ENCODE measurements at places on chromosomes 4 and X.

GRCh38 chr4:187204389-187204918, 480.8 kb upstream of the FAT1 start:
- DNase-seq = no peak

DNA sequence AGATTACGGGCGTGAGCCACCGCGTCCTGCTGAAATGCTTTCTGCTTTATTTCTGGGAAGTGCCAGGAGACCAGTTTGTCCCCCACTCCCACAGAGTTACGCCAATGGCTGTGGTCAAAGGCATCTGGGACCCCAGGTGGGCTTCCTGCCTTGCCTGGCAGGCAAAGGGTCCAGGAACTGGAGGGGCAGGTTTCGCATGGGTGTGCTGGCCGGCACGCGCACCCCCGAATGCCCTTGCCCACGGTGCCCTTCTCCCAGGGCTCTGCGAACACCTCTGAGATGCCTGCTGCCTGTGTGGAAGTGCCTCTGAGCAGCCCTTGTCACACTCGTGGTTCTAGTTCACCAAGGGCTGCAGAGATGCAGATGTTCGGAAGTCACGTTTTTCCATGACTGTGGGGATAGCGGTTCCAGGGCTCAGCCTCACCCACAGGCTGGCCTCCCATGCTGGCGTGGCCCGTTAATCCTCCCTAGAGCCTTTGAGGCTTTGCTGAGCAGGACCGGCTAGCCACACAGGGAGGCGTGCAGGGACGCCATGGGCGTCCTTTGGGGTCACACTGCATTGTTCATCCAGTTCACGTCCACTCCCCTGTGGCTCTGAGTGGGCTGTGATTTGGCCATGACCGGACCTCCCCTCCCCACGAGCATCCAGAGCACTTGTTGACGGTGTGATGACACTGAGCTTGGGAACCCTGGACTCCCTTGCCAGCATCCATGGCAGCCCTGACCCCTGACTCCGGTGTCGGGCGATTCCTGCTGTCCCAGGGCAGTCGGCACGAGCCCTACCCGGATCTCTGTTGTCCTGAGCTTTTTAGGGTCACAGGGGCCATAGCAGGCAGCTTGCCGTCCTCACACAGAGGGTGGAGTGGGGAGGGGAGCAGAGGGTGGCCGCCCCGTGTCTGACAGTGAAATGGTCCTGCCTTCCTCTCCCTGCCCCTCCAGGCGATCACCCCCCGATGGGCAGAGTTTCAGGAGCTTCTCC, 12.7 kb upstream of the ADD1 start:
- no peak for DNase-seq

GRCh38 chr4:8228319-8229250, 29.5 kb downstream of the SH3TC1 start:
- peak; percentile 80 for DNase-seq

GRCh38 chr4:20043991-20044390, 207.7 kb upstream of the SLIT2 start:
- DNase-seq = no peak

GRCh38 chrX:7286168-7286837, 138.3 kb upstream of the PUDP start:
- DNase-seq = no peak

DNA sequence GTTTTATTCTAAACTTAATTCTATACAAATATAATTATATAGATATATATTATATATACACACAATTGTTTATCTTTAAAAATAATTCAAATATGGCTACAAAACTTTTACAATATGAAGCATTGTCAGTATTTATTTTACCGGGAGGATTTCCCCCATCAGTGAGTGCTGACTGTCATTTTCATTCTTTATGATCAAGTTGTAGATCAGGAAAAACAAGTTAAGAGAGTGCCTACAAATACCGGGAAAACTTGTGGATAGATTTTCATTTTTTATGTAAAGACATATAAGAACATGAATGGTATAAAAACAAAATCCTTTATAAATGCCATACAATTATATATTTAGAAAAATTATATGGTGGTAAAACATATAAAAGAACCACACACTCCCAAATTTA, 37.8 kb downstream of the CLCN3 start:
- no peak for DNase-seq

- no peak for DNase-seq
Measured at GRCh38 chrX:137401092-137401491, 164.8 kb upstream of the ZIC3 start.

DNA sequence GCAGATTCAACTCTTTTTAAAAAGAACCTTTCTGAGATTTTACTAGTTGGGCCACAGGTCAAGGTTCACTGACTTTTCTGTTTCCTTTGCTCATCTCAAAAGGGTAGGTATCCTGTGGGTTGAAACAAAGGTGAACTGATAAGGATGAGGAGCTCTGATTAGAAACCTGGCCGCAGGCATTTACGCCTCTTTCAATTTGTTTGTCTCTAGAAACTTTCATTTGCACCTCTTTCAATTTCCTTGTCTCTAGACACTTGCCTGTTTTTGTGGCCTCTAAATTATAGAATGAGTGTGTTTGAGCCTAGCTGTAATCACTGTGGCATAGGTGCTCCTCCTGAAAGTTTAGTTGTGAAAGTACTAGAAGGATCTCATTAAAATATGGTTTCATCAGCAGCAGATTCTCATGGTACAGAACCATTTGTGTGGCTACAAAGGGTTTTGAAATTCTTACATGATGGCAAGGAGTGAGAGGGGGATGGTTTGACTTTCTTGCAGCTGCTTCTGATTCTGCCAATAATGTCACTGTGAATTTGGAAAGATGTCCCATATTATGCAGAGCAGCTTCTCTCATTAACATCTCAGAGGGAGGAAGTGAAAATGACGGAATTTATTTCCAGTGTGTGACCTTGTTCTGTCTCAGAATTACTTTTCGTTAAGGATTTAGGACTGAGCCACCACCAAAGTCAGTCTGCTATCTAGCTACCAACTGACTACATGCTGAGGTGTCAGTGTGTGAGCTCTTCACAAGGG, 142.2 kb downstream of the SH2D1A start:
- no peak for DNase-seq

GRCh38 chr4:144754562-144755410, 108.8 kb downstream of the HHIP start:
- DNase-seq = no peak

- DNase-seq = no peak
Measured at GRCh38 chr4:144547678-144548298, 98.2 kb upstream of the HHIP start.

DNA sequence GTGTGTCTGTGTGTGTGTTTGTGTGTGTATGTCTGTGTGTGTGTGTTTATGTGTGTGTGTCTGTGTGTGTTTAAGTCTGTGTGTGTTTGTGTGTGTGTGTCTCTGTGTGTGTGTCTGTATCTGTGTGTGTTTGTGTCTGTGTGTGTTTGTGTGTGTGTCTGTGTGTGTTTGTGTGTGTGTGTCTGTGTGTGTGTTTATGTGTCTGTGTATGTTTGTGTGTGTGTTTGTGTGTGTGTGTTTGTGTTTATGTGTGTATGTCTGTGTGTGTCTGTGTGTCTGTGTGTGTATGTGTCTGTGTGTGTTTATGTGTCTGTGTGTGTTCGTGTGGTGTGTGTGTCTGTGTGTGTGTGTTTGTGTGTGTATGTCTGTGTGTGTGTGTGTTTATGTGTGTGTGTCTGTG, 11.4 kb downstream of the IL9R start:
- no peak for DNase-seq

DNA sequence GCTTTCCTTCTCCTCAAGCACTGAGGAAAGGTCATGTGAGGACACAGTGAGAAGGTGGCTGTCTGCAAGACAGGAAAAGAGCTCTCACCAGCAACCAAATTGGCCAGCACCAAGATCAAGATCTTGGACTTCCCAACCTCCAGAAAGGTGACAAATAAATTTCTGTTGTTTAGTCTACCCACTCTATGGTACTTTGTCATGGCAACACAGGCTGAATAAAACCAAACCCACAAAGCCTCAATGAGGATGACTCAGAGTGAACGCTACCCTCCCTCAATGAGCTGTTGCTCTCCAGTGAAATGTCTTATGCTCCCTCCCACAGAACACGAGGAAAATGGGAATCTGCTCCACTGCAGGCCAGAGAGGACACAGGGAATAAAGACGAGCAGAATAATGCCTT, 244.1 kb downstream of the RAB28 start:
- DNase-seq = no peak

DNA sequence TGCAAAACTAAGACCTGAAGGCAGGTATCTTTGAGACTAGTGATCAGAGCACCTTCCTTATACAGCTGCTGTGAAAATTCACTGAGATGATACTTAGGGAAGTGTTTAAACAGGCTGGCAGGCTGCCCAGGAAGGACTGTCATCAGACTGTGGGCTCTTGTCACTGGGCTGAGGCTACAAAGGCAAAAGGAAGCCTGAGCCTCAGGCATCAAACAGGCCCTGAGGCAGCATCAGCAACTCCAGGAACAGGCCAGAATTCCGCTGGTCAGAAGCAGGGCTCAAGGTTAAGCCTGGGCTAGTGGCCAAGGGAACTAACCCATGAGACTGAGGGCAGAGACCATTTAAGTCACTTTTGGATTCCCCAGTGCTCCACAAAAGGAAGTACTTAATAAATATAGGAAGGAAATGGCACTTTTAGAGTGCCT, 12.8 kb downstream of the PJA1 start:
- no peak for DNase-seq

GRCh38 chr4:81648576-81649275, 177.0 kb upstream of the RASGEF1B start:
- DNase-seq = peak; percentile 45

- DNase-seq = no peak
Measured at GRCh38 chr4:173932701-173933100, 350.8 kb downstream of the FBXO8 start.

- no peak for DNase-seq
Measured at GRCh38 chrX:119155416-119156035, 27.9 kb upstream of the KIAA1210 start.

GRCh38 chrX:69365755-69366154, 138.4 kb upstream of the NALF2 start:
- DNase-seq = no peak

DNA sequence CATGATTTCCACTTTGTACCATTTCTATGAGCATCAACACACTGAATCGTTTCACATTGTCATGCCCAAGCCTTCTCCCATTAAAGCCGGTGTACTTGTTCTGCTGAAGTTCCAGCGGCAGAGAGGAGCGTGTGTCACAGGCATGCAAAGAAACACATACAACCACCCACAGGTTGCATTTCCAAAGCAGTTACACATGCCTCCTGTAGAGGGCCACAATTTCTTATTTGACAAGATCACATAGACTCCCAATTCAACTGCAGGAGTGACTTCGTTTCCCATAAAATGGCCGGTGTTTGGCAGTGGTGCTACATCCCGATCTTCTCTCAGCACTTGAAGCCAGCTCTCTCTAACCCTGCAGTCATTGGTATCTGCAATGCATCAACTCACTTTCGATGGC, 992.6 kb downstream of the NLGN4X start:
- no peak for DNase-seq

DNA sequence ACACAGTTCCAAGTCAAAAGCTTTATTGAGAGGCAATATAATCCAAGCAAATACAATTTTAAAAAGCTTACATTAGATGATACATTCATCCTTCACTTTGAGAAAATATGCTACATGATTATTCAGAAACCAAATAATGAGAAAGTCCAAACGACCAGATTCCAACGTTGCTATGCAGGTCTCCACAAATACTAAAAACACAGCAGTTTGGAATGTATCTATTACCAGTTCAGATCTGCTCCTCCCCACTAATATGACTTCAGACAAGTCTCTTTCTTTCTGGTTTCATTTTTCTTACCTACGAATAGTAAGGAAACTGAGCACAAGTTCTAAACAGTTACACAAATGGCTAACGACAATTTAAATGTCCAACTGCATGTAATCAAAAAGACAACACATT, 9.5 kb downstream of the NAF1 start:
- no peak for DNase-seq

DNA sequence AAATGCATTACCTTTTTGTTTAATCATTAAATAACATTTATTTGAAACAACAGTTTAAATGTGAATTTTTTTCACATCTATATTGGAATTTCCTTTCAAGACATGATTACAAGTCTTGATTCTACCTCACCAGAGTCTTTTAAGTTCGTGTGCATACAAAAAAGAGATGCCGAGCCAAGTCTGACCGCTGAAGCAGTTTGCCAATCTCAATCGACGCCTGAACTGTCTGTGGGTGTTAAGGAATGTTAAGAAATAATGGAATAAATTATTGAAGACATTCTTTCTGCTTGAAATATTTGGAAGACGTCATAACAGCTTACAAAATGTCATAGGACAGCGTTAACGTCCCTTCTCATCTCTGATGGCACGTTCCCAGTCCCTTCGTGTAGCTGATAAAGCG, 27.9 kb upstream of the TNIP3 start:
- DNase-seq = no peak

GRCh38 chrX:72245461-72246089, 6.7 kb upstream of the ERCC6L start:
- peak; percentile 27 for DNase-seq

GRCh38 chrX:143363419-143363818, 153.9 kb downstream of the SPANXN3 start:
- DNase-seq = no peak

- no peak for DNase-seq
Measured at GRCh38 chrX:136907621-136908020, 27.1 kb upstream of the RBMX start.

GRCh38 chr4:81471298-81471587, 464 bp downstream of the RASGEF1B start:
- DNase-seq = no peak

DNA sequence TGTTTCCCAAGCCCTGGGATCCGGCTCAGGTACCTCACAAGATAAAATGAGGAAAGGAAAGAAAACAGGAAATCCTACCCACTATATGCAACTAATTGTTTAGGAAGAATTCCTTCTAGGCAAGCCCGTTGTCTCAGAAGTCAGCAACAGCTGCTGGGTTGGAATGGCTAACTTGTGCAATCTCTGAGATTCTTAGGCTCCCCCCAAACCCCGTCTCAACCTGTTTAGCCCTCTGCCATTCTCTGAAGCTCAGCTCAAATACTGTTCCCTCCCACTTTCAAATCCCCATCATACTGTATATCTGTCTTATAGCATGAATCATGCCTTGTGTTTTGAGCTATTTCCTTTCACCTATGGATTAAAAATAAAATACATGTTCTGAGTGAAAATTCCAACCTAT, 28.9 kb downstream of the STARD8 start:
- DNase-seq = no peak

GRCh38 chr4:48173056-48173991, 39.3 kb upstream of the TXK start:
- no peak for DNase-seq

- no peak for DNase-seq
Measured at GRCh38 chr4:160835789-160836188, 1328.0 kb downstream of the FSTL5 start.

- DNase-seq = no peak
Measured at GRCh38 chrX:32010948-32011347, 939.1 kb upstream of the FTHL17 start.

- no peak for DNase-seq
Measured at GRCh38 chr4:166324321-166324720, 451.3 kb downstream of the TLL1 start.

DNA sequence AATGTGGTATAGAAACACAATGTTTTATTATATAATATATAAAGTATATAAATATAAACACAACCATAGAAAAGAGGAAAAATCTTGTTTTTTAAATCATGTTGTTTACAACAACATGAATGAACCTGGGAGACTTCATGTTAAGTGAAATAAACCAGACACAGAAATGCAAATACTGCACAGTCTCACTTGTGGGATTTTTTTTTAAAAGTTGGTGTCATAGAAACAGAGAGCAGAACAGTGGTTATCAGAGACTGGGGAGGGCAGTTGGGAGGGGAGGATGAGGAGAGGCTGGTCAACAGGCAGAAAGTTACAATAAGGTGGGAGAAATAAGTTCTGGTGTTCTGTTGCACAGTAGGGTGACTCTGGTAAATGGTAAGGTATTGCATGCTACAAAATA, 57.1 kb downstream of the FREM3 start:
- no peak for DNase-seq

GRCh38 chrX:72060921-72061490, 70.7 kb downstream of the RTL5 start:
- DNase-seq = no peak
